Stimulated activated CD8-positive, alpha-beta memory T cell treated with anti-CD3 and anti-CD28 coated beads, Interleukin-4, amount 100 ng/mL, for 4 hours (primary cell): ENCODE measurements at places on chromosomes 13 and 19.

GRCh38 chr13:21232196-21232595, 55.7 kb downstream of the MRPL57 start:
- DNase-seq = no peak

GRCh38 chr19:40510526-40511115, 43.8 kb downstream of the SPTBN4 start:
- no peak for DNase-seq

GRCh38 chr13:71866335-71867130, 471 bp downstream of the DACH1 start:
- no peak for DNase-seq

GRCh38 chr19:14441041-14441938, 8.2 kb downstream of the PKN1 start:
- DNase-seq = no peak

- no peak for DNase-seq
Observed at GRCh38 chr13:75321084-75321483, 160.9 kb downstream of the TBC1D4 start.

- DNase-seq = no peak
Observed at GRCh38 chr13:112725346-112726015, 35.6 kb downstream of the ATP11A start.

DNA sequence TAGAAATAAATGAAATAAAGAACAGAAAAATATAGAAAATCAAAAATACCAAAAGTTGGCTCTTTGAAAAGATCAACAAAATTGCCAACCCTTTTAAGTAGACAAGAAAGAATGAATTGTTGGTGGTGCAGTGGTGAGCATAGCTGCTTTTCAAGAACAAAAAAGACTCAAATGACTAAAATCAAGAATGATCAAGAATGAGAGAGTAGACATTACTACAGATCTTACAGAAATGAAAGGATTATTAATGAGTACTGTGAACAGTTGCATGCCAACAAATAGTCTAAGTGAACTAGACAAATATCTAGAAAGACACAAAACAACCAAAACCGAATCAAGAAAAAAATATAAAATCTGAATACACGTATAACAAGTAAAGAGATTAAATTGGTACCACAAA, 53.9 kb downstream of the FNDC3A start:
- no peak for DNase-seq

DNA sequence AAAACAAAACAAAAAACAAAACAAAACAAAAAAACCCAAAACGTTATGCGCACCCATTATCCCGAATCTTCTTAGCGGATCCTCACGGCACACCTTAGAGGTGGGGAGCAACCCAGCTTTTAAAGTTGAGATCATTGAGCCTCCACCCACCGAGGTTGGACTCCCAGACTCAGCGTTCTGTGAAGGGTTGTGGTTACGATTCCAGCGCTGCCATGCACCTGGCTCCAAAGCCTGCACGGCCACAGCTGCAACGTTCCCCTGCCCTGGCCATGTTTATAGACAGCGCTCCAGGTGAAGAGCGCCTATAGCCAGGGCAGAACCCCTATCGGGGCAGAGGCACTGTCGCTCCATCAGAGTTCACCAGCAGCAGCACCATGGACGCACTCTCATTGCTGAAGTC, 18.7 kb upstream of the LILRA2 start:
- no peak for DNase-seq

GRCh38 chr13:39422845-39423565, 180.0 kb downstream of the LHFPL6 start:
- no peak for DNase-seq

DNA sequence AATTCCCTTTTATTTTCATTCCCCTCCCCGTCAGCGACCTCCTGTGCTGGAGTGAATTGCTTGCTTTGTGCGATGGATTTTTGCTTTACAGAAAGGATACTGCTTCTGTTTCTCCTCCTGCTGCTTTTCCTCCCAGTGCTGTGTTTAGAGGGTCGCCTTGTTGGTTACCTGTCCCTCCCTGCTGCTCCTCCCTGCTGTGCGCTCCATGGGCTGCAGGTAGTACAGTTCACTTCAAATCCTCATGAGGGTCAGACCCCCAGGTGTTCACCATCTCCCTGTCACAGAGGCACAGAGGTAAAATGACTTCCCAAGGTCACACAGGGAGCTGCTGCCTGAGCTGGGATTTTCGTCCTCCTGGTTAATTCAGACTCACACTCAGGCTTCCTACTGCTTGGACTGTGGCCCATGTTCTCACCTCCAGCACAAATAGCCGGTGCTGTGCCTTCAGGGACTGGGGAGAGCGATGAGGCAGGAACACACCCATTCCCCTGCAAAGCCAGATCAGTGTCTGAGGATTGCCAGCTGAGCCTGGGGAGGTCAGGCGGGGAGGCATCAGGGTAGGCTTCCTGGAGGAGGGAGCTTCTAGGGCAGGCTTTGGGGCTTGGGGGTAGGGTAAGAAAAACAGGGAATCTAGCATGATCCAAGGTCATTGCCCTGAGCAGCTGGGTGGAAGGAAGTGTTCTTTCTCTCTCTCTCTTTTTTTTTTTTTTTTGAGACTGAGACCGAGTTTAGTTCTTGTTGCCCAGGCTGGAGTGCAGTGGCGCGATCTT, 14.4 kb downstream of the BICRA start:
- no peak for DNase-seq

DNA sequence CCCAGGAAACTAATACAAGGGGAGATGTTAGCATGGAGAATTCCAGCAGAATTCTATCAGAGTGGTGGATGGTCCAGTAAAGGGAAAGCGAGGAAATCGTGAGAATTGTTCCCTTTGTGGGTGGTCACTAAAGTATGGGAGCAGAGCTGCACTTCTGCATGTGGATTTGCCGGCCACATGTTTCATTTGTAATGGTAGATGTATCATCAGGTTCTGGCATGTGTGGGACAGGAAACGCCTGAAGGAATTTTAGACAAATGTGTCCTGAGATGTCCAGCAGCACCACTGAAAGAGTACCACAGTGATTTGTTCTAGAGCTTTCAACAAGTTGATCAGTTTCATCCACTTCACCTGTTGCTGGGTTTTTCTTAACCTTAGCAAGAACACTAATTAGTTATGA, 308.4 kb downstream of the SHISA2 start:
- DNase-seq = no peak

DNA sequence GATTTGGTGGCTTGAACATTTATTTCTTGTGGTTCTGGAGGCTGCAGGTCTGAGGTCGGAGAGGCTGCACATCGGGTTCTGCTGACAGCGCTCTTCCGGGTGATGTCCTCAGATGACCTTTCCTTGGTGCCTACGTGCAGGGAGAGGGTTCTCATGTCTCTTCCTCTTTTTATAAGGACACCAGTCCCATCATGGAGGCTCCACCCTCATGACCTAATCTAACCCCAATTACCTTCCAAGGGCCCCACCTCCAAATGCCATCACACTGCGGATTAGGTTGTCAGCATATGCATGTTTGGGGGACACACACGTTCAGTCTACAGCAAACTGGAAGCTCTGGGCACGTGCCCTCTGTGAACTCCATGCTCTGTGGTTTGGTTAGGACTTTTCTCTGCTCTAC, 338.6 kb downstream of the FGF9 start:
- DNase-seq = no peak

DNA sequence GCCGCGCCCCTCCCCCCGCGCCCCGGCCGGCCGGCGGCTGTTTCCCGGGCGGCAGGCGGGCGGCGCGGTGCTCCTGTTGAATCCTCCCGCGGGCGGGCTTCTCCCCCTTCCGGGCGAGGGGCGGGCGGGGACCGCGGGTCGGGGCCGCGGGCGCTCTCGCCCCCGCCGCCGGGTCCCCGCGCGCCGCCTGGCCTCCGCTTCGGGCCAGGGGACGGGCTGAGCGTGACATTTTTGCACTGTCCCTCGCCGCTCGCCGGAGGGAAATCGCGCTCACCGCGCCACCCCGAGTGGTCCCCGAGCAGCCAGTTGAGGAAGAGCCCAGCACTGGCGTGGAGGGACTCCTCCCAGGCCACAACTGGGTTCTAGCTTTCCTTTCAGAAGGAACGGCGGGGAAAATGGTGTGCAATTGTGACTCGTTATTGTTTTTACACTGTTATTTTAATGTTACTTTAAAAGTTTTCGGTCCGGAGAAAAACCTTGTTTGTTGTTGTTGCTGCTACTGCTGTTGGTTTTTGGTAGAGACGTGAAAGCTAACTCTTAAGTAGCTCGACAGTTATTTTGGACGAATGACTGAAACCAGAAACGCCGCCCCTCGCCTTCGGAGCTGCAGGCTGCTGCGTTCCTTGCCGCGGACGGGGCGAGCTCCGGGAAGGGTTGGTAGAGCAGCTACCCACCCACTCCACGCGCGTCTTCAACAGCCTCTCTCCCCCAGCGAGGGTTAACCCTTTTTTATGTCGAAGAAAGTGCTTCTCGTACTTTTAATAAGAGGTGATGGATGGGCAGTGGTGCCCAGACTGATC, 959 bp downstream of the PDS5B start:
- no peak for DNase-seq

- DNase-seq = no peak
Observed at GRCh38 chr13:27966641-27967202, 2.4 kb downstream of the CDX2 start.

GRCh38 chr19:56612737-56613136, 17.6 kb downstream of the ZNF71 start:
- no peak for DNase-seq

GRCh38 chr13:110447058-110447511, 114.4 kb downstream of the RAB20 start:
- DNase-seq = no peak

DNA sequence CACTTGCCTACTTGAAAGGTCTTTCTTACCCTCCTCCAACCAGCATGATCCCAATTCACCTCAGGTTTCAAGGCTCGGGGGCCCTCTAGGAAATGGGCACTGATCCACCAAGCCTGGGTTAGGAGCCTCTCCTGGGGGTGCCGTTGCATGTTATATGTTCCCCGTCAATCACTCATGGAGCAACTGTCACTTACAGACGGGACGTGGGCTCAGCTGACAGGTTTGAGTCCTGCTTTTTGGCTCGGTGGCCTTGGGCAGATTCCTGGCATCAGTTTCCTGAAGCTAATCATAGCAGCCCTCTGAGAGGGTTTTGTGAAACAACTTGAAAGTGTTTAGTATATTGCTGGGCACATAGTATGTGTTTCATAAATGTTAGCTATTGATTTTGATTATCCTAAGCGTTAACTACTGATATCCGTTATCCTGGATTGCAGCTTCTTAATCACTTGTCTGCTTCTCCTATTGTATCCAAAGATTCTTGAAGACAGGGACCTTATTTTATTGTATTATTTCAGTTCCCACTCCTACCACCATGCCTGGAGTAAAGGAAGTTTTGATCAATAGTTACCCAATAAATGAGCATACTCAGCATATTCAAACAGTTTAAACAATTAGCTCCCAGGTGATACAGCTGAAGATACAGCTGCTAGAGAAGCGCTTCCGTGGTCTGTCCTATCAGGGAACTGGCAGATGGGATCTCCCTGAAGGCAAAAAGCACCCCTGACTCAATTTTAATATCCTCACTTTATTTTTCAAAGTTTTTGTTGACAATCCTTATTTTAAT, 57.9 kb downstream of the RFC3 start:
- no peak for DNase-seq

DNA sequence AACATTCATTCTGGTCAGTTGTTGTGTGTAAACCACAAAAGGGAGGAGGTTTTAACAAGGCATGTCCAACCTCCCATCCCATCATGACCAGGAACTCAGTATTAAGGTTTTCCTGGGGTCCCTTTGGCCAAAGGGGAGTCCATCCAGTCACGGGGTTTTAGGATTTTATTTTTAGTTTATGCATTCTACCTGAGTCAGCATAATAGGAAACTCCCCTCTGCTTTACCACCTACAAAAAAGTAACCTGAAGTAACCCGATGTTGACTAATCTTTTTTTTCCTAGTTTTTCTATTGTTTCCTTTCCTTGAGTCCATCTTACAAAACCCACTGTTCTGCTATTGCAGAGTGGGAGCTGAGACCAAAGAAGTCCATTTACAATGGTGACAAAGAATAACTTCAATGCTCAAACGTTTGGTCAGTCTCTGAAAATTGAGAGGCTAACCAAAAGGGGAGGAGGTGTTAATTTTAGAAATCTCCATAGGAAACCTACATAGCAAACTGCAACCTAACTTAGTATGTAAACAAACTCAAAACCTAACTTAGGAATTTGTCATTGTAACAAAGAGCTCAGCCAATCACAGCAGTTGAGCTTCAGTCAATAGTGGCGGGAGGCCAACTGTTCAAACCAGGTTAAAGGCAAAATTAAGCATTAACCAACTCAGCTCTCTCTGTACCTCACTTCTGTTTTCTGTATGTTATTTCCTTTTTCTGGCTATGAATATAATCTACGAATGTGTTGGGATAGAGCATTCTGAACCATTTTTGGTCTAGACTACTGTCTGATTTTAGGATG, 1954.1 kb downstream of the PCDH9 start:
- DNase-seq = no peak

DNA sequence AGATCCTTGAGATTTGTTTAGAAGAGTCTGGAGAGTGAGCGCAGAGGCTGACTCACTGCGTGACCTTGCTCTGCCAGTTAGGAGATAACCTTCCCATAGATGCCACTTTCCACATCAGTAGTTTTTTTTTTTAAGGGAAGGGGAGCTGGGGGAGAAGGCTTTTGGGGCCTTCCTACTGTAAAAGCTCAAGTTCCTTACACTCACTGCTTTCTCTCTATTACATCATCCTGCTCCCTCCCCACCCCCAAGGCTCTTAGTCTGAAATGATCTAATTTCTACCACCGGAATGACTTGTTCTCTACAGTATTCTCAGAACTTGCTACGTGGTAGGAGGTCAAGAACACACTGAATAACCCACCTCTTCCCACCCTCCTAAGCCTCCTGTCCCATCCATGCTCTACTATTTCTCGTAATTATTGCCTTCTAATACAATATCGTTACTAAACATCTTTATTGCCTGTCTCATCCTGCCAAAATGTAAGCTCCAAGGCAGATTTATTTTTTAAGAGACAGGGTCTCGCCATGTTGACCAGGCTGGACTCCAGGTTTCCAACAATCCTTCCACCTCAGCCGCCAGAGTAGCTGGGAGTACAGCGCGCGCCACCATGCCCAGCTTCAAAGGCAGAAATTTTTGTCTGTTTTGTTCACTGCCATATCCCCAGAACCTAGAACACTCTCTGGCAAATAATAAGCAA, 1.2 kb downstream of the LONP1 start:
- DNase-seq = no peak

DNA sequence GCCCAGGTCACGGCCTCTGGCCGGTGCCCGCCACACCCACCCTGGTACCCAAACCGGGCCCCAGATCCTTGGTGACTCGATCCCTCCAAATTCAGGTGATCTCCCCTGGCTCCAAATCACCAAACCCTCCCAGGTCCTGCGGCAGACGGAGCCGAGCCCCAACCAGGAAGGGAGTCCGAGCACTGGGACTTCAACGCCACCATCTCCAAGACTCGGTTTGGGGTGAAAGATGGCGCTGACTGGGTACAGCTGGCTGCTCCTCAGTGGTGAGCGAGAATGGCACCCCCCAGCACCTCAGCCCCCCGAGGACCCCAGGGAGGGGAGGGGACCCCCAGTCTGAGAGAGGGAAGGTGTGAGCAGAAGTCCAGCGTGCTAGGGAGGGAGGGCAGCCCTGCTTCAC, 2.3 kb downstream of the CEACAM16 start:
- no peak for DNase-seq

DNA sequence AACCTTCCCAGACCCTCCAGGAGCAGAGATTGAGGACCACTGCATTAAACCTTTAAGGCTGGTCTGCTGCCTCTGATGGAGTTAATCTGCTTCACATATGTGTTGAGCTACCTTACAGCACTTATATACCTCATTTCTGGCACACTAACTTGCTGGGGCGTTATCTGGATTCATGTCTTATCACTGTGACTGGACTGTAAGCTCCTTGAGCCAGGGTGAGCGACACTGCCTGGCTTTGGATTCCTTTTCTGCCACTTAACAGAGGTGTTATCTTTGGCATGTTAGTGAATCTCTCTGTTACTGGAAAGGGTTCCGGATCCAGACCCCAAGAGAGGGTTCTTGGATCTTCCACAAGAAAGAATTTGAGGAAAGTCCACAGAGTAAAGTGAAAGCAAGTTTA, 69.8 kb upstream of the RGCC start:
- DNase-seq = no peak
